ENCODE measurements at places on chromosomes 12 and 14. TPM values are rescaled to one million over a fixed set of nuclear protein-coding genes. Genes with fewer than 3 reads are reported as not detected.
A peak's percentile ranks its signal among the peaks of the same experiment; 100 is the strongest.

HNF1A gene
- 41.2 TPM for total RNA-seq

DNA sequence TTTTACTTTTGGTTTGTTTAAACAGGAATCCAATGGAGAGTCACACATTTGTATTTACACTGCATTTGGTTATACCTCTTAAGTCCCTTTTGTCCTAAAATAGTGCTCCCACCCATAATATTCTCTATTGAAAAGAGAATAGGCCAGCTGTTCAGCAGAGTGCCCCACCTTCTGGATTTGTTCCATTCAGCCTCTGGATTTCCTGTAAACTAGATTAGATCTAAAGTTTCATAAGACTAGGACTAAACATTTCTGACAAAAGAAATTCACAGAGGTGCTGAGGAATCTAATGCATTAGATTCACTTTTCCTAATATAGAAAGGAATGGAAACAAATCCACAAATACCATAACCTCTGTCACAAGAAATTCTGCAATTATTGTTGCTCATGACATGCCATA lies 38.1 kb downstream of the GCH1 start:
- no peak overlapping the region for H3K27ac ChIP-seq
- no peak overlapping the region for H3K4me3 ChIP-seq
- no peaks in the 10 kb centered on the region for H3K27me3 ChIP-seq

LGR5 gene
- total RNA-seq = 28.0 TPM

CCDC196 gene
- total RNA-seq = not detected

GRCh38 chr14:59213368-59214315 lies 25.2 kb downstream of the DAAM1 start:
- no peak overlapping the region for H3K4me3 ChIP-seq
- H3K4me1 ChIP-seq = peaks cover 14% of the 10 kb centered on the region
- no peaks in the 10 kb centered on the region for H3K36me3 ChIP-seq
- no peaks in the 10 kb centered on the region for H3K27me3 ChIP-seq
- H3K27ac ChIP-seq = no peak overlapping the region

HIGD1C gene
- not detected for total RNA-seq

DNA sequence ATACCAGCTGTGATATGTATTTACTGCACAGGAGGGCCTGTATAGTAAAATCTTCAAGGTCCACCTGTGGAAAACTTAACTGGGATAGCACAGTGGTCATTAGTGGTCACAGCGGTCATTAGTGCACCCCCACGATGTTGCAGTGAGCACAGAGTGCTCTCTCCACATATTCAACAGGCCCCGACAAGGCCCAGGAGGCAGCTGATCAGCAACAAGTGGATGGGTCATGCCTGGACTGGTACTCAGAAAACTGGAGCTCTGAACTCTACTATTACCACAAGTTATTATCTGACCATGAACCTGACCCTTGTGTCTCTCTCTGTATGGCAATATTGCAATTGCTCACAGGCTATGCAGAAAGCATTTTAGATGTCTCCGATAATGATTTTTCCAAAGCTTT lies 129.5 kb downstream of the SLC35F4 start:
- no peaks in the 10 kb centered on the region for H3K36me3 ChIP-seq
- no peak overlapping the region for H3K27ac ChIP-seq
- H3K27me3 ChIP-seq = no peaks in the 10 kb centered on the region
- H3K4me3 ChIP-seq = no peak overlapping the region
- DNase-seq = no peak
- H3K4me1 ChIP-seq = no peaks in the 10 kb centered on the region

LRRC9 gene
- total RNA-seq = 1.2 TPM

GRCh38 chr12:77102691-77103090 lies 37.3 kb upstream of the E2F7 start:
- H3K4me3 ChIP-seq = no peak overlapping the region
- H3K4me1 ChIP-seq = no peaks in the 10 kb centered on the region
- no peak overlapping the region for H3K27ac ChIP-seq

- H3K36me3 ChIP-seq = no peaks in the 10 kb centered on the region
- DNase-seq = no peak
- no peaks in the 10 kb centered on the region for H3K27me3 ChIP-seq
- peaks cover 6% of the 10 kb centered on the region for H3K4me1 ChIP-seq
Measured at GRCh38 chr14:23103581-23103980, 1.2 kb downstream of the CIROP start.

FGF6 gene
- not detected for total RNA-seq

DNA sequence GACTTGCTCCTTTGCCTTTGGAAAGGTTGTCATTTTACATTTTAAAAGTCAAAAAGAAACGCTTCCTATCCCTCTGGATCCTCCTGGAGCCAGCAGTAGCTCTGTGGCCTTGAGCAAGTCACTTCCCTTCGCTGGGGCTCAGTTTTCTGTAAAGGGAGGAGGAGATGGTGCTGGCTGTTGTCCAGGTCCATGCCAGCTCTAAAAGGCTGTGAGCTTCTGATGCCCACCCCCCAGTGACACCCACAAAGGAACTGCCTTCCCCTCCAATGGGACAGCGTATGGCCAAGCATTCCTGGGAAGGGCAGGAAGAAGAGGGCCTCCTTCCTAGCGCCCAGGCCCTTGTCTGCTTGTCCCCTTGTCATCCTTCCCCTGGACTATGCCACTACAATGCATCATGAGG lies 81.5 kb downstream of the NTF3 start:
- peaks cover 18% of the 10 kb centered on the region for H3K4me1 ChIP-seq
- no peak for DNase-seq
- H3K4me3 ChIP-seq = no peak overlapping the region
- H3K27me3 ChIP-seq = no peaks in the 10 kb centered on the region
- no peak overlapping the region for H3K27ac ChIP-seq
- no peaks in the 10 kb centered on the region for H3K36me3 ChIP-seq

GRCh38 chr12:89858718-89859117 lies 150.1 kb upstream of the ATP2B1 start:
- H3K27ac ChIP-seq = no peak overlapping the region
- H3K4me1 ChIP-seq = 0 out of 2 replicates have a peak, but pooled peaks cover 6% of the 10 kb centered on the region
- no peaks in the 10 kb centered on the region for H3K27me3 ChIP-seq
- no peak for DNase-seq
- H3K4me3 ChIP-seq = no peak overlapping the region

DNA sequence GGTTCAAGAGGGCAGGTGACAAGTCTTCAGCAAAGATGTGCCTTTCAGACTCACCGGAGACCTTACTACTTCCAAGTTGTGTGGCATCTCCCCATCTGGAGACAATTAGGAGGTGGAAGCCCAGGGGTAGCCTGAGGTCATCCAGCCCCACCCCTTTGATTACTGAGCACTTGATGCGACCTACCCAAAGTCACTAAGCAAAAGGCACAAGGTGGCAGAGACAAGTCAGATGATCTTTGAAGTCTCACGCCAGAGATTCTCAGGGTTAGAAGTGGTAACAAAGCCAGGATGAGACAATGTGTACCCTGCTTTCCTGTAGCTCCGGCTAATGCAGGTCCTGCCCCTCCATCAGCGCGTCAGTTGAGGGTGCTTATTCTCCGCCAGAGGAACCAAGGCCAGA lies 1.4 kb upstream of the FOXN3 start:
- no peak for DNase-seq
- H3K27me3 ChIP-seq = no peaks in the 10 kb centered on the region
- peak overlapping the region; percentile 88 for H3K4me3 ChIP-seq
- peaks cover 15% of the 10 kb centered on the region for H3K4me1 ChIP-seq
- H3K36me3 ChIP-seq = no peaks in the 10 kb centered on the region

DNA sequence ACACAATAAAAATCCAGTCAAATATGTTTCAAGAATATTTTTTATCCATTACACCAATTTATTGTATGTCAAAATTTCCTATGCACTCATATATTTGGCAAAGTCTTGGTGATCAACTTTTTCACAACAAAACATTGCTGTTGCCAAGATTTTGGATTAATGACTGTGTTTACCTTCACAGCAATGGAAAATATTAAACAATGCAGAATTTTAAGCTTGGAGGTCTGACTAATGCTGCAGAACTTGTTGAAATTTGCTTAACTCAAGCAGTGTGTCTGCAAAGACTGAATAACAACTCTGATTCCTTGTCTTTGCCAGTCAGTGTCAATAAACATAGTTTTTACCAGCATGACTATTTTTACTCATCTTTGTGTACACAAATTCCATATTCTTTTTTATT lies 336.4 kb downstream of the CCER1 start:
- no peak overlapping the region for H3K27ac ChIP-seq
- H3K4me3 ChIP-seq = no peak overlapping the region
- no peaks in the 10 kb centered on the region for H3K4me1 ChIP-seq
- no peak for DNase-seq
- H3K36me3 ChIP-seq = no peaks in the 10 kb centered on the region
- no peaks in the 10 kb centered on the region for H3K27me3 ChIP-seq

XRCC3 gene
- 44.0 TPM for total RNA-seq

GRCh38 chr12:10012630-10013330 lies 2.4 kb downstream of the CLEC12B start:
- no peaks in the 10 kb centered on the region for H3K27me3 ChIP-seq
- H3K4me1 ChIP-seq = no peaks in the 10 kb centered on the region
- H3K4me3 ChIP-seq = no peak overlapping the region

DNA sequence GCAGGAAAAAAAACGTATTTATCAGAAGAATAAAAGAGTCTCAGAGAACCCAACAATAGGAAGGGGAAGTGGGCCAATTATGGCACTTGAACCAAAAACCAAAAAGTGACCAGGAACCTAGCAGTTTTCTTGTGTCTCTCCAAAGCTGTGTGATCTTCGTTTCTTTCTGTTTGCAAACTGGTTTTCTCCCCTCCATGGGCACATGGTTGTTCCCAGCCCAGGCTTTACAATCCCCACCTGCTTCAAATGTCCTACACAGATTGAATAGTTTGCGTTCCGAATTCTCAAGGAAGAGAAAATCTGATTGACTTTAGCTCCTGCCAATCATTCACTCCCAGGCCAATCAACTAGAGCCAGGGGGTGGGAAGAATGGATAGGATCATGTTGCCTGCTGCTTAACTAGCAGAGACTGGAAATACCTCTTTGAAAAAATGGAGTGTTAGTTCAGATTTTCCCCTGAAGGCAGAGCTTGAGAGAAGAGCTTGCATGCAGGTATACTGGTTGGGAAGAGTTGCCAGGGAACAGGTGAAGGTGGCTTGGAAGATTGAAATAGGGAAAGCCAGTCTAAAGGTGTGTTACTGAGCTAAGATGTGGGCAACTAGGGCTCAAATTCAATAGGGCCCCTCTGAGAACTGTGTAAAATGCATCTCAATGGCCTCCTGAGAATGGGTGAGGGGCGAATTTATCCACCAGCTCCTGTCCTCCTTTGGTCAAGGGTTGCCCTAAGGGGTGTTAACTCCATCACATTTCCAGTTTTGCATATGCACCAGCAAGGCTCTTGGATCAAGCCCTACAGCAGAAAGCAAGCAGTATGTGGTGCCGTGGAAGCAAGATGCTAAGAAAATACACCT lies 106.4 kb upstream of the SRRM4 start:
- no peaks in the 10 kb centered on the region for H3K4me1 ChIP-seq
- H3K4me3 ChIP-seq = no peak overlapping the region
- H3K27me3 ChIP-seq = no peaks in the 10 kb centered on the region
- H3K36me3 ChIP-seq = no peaks in the 10 kb centered on the region
- no peak overlapping the region for H3K27ac ChIP-seq

- no peaks in the 10 kb centered on the region for H3K36me3 ChIP-seq
- H3K4me1 ChIP-seq = no peaks in the 10 kb centered on the region
- H3K27me3 ChIP-seq = peaks cover 2% of the 10 kb centered on the region
- H3K27ac ChIP-seq = no peak overlapping the region
- no peak for DNase-seq
- H3K4me3 ChIP-seq = no peak overlapping the region
Measured at GRCh38 chr12:2177003-2177402, 124.2 kb downstream of the CACNA1C start.

GRCh38 chr14:66540038-66540437 lies 32.1 kb downstream of the GPHN start:
- no peaks in the 10 kb centered on the region for H3K4me1 ChIP-seq
- H3K4me3 ChIP-seq = no peak overlapping the region
- no peaks in the 10 kb centered on the region for H3K36me3 ChIP-seq
- no peaks in the 10 kb centered on the region for H3K27me3 ChIP-seq

SLC2A13 gene
- 2.5 TPM for total RNA-seq

SMCO2 gene
- 0.93 TPM for total RNA-seq

DNA sequence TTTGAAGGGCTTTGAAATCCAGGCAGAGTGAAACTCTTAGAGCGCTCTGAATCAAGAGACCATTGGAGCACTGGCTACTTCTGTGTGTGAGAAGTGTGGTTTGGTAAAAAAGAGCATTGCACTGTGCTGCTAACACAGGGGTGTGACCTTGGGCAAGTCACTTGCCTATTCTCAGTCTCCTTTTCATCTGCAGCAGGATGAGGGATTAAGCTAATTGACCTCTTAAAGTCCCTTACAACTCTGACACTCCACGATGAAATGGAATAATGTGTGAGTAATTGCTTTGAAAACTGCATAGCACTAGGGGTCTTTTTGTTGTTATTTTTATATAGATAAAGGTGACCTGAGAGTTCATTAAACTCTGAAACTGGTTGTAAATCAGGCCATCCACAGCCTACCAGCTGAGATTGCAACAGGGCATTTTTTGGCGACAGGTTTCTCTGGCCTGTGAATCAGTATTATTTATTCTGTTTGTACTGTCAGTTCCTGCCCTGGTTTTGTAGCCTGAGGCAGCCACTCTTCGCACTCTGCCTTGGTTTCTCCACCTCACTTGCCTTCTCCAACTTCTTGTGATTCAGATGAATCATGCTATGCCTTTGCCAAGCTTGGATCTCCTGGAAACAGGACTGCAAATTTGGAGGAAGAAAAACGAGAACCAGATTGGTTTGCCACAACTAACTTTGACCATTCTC lies 159.9 kb upstream of the PARP11 start:
- no peaks in the 10 kb centered on the region for H3K36me3 ChIP-seq
- H3K27ac ChIP-seq = peak overlapping the region; percentile 96
- H3K27me3 ChIP-seq = no peaks in the 10 kb centered on the region
- peaks cover 56% of the 10 kb centered on the region for H3K4me1 ChIP-seq
- DNase-seq = peak; percentile 44

- H3K27ac ChIP-seq = no peak overlapping the region
- peaks cover 20% of the 10 kb centered on the region for H3K4me1 ChIP-seq
- no peak overlapping the region for H3K4me3 ChIP-seq
- no peak for DNase-seq
- no peaks in the 10 kb centered on the region for H3K27me3 ChIP-seq
Measured at GRCh38 chr12:117145597-117146154, 44.6 kb downstream of the FBXO21 start.

OAS3 gene
- total RNA-seq = 22.1 TPM

- no peak for DNase-seq
- no peaks in the 10 kb centered on the region for H3K27me3 ChIP-seq
- no peak overlapping the region for H3K4me3 ChIP-seq
Measured at GRCh38 chr12:45872446-45872845, 117.9 kb downstream of the SCAF11 start.

GRCh38 chr12:2638273-2639019 lies 156.3 kb upstream of the FKBP4 start:
- no peak for DNase-seq
- no peak overlapping the region for H3K27ac ChIP-seq
- peaks cover 2% of the 10 kb centered on the region for H3K27me3 ChIP-seq
- no peak overlapping the region for H3K4me3 ChIP-seq

NRIP2 gene
- total RNA-seq = not detected

GPR68 gene
- total RNA-seq = 0.14 TPM

- no peak overlapping the region for H3K4me3 ChIP-seq
- DNase-seq = no peak
- no peaks in the 10 kb centered on the region for H3K27me3 ChIP-seq
- no peak overlapping the region for H3K27ac ChIP-seq
- no peaks in the 10 kb centered on the region for H3K4me1 ChIP-seq
Measured at GRCh38 chr14:24279301-24280186, 8.1 kb upstream of the RABGGTA start.

- peak overlapping the region; percentile 32 for H3K27ac ChIP-seq
- no peaks in the 10 kb centered on the region for H3K36me3 ChIP-seq
- peaks cover 19% of the 10 kb centered on the region for H3K4me1 ChIP-seq
- H3K27me3 ChIP-seq = no peaks in the 10 kb centered on the region
- H3K4me3 ChIP-seq = no peak overlapping the region
Measured at GRCh38 chr12:124542021-124542949, 25.1 kb downstream of the NCOR2 start.

GRCh38 chr12:39638178-39638577 lies 18.6 kb upstream of the ABCD2 start:
- H3K4me1 ChIP-seq = no peaks in the 10 kb centered on the region
- H3K27me3 ChIP-seq = no peaks in the 10 kb centered on the region
- DNase-seq = no peak
- no peak overlapping the region for H3K4me3 ChIP-seq
- H3K36me3 ChIP-seq = no peaks in the 10 kb centered on the region

All from Caco-2 (cell line).